Activated CD4-positive, alpha-beta T cell treated with anti-CD3 and anti-CD28 coated beads, Interleukin-2, amount 50 U/mL, for 16 hours (primary cell): ENCODE measurements at places on chromosomes 1 and 21.

DNA sequence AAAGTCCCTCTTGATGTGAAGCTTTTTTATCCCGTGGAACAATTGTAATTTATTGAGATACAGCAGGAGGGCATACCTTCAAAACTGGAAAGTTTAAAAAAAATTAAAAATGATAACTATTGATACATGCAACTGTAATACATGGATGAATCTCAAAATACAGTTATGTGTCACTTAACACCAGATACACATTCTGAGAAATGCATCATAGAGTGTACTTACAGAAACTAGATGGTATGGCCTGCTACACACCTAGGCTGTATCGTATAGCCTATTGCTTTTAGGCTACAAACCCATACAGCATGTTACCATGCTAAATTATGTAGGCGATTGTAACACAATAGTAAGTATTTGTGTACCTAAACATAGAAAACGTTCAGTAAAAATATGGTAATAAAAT is 7.1 kb upstream of the AKNAD1 start:
- DNase-seq, result no peak

- DNase-seq, result no peak
Measured at GRCh38 chr1:183065168-183065706, 42.0 kb downstream of the LAMC1 start.

DNA sequence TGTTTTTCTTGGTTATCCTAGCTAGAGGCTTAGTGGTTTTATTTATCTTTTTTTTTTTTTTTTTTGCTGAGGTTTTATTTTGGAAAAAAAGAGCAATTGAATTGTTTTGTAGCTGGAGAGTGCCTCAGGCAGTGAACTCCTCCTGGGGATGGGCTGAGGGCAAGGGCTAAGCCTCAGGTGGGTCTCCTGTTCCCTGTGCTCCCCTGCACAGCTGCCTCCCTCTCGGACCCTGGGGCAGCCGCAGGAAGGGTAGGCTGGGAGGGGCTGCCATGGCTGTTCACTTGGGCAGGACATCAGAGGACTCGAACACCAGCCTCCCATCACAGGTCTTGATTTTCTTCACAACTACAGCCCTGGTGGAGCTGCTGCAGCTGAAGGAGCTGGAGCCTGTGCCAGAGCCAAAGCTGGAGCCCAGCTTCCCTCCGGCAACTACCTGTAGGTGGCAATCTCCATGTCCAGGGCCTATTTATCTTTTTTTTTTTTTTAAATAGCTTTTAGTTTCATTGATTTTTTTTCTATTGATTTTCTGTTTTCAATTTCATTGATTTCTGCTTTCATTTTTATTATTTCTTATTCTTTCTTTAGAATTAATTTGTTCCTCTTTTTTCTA is 28.9 kb downstream of the LEPR start:
- no peak for DNase-seq

DNA sequence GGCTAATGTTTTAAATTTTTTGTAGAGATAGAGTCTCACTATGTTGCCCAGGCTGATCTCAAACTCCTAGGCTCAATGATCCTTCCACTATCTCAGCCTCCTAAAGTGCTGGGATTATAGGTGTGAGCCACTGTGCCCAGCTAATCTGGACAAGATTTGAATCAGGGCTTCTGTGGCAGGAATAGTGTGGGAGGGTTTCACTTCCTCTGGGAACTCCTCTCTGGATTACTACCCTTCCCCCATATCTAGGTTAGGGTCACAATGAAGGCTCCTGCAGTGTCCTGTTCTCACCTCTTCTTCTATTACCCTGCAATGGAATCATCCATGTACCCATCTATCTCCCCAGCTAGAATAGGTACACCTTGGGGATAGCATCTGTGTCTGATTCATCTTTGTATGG is 133.6 kb upstream of the RAB4A start:
- no peak for DNase-seq

- DNase-seq, result no peak
Measured at GRCh38 chr1:189205863-189206262, 1271.8 kb downstream of the BRINP3 start.

DNA sequence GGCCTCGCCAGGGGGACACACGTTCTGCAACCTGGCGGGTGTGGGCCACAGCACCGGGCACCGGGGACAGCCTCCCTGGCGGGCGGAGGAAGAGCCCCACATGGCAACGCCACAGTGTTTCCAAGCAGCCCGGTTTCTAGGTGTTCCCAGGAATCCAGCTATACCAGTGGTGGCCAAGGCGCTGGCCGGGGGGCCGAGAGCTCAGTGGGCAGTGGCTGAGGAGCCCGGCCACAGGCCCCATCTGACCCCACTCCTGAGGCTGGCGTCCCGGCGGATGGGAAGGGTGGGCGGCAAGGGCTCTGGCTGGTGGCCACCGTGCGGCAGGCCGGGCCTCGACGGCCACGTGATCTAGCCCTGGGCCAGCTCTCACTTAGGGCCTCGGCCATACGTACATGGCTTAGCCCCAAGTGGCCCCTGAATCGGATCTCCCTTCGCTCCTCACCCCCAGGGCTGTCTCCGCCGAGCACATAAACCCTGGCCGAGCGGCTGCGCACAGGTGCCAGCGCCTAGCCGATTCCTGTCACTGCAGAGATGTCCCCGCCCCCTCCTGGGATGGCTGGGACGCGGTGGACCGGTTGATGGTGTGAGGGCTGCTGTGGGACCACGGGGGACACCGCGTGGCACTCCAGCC is 68.7 kb downstream of the MORN1 start:
- no peak for DNase-seq

DNA sequence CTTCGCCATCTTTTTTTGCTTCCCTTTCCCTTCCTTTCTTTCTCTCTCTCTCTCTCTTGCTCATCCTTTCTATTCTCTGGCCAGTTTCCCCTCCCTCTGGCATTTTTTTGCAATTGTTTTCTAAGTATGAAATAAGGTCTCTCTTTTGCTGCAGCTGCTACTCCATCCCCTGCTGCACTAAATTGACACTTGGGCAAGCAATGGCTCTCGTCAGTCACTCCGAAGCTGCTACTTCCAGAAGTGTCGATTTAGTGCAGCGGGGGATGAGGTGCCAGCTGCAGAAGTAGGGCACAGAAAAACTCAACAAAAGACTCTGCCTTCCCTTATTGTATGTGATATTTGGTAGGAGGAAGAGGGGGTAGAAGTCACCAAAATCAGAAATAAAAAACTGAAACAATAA is 642.3 kb downstream of the RWDD3 start:
- DNase-seq, result no peak

DNA sequence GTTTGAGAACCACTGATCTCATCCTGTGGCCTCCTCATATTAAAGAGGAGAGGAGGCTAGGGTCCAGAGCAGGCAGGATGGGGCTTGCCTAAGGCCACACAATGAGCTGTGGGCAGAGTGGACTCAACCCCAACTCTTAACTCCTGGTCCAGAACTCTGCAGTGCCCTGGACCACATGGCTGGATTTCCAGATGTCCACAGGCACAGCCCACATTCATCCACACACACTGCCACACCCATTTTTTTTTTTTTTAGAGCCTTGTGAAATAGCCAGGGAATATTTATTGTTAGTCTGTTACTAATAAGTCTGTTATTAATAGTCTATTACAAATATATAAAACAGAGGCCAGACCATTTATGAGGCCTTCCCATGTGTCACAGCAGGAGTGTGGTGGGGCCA is 192.2 kb downstream of the TRABD2B start:
- DNase-seq, result no peak

GRCh38 chr1:117531222-117531621 is 74.6 kb upstream of the TENT5C start:
- DNase-seq, result peak; percentile 51

GRCh38 chr21:34705011-34705410 is 36.2 kb downstream of the CLIC6 start:
- DNase-seq, result no peak

DNA sequence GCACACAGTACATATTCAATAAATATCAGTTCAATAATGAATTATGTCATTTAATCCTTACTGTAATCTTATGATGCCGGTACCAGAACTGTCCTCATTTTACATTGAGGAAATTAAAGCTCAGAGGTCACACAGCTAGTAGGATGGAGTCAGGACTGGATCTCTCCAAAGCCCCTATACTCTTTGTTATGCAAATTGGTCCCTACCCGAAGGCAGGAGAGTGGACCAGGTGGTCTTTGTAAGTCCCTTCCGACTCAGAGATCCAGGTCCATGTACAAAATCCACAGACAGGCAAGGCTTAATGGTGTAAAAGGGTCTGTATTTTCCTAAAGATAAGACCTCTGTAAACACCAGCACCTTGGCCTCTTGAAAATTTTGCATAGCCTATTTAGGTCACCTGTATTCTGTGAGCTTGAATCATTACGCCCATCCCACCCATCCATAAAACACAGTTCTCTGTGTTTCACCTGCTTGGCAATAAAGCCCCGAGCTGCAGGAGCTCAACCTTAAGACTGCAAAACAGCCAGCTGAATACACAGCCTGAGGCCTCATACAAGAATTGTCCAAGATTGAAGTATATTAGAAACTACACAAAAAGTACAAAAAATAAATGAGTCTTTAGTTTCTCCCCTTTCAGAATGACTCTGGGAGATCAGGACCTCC is 41.7 kb downstream of the PLXNA2 start:
- no peak for DNase-seq

DNA sequence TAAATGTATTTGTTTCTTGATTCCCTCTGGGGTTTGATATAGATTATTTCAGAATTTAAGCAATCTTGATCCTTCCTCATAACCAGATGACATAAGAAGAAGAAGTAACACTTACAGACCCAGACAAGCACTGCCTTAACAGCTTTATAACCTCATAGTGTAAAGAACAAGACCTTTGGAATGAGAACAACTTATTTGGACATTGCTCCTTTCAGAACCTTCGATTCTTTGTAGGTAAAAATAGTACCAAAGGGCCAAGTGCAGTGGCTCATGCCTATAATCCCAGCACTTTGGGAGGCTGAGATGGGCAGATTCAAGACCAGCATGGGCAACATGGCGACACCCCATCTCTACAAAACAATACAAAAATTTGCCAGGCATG is 15.0 kb downstream of the TM2D1 start:
- DNase-seq, result no peak
